ENCODE measurements at places on chromosomes 4 and X. TPM values are rescaled to one million over a fixed set of nuclear protein-coding genes. Genes with fewer than 3 reads are reported as not detected.

- DNase-seq, result no peak
These were observed 63.9 kb downstream of the FHDC1 start for GRCh38 chr4:153000076-153000420.

DNA sequence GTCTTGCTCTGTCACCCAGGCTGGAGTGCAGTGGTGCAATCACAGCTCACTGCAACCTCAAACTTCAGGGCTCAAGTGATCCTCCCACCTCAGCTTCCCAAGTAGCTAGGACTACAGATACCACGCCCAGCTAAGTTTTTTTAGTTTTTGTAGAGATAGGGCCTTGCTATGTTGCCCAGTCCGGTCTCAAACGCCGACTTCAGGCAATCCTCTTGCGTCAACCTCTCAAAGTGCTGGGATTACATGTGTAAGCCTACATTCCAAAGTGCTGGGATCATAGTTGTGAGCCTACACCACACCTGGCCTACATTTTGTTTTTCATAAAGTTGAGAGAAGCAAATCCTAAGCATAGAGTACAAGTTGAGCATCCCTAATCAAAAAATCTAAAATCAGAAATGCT is 42.2 kb downstream of the SMARCA5 start:
- no peak for DNase-seq

- no peak for DNase-seq
These were observed 30.3 kb downstream of the DAPP1 start for GRCh38 chr4:99846891-99847290.

DNA sequence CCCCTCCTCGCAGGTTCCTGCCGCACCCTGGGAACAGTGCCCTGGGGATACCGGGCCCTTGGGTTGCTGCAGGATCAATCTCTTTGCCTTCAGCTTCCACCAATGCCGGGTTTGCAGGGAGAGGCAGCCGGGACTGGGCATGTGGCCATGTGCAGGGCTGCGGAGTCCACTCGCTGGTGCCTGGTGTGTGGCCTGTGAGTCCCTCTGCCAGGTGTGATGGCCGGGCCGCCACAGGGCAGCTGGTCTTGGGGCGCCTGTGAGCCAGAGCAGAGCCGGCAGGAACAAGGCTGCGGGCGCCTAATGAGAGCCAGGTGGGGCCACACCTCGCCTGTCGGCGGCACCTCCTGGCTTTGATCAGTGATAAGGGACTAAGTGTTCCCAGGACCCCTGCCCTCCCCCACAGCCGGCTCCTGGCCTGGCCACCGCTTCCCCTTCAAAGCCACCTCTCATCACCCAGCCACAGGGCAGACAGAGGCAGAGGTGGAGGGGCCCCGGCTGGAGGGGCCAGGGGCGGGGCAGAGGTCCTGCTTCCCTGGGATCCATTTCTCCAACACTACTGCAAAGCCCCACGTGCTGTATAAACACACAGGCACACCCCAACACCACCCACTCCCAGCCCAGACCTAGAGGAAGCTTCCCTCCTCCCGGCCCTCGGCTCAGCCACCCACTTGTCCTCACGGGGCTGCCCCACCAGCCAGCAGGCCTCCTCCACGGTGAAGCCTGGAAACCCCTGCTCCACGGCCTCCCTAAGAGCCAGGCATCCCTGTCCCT is 132.7 kb downstream of the CPZ start:
- DNase-seq, result no peak

- DNase-seq, result no peak
These were observed 40.1 kb upstream of the KLHL34 start for GRCh38 chrX:21698272-21698671.

TBX22 gene
- not detected for total RNA-seq

MPP1 gene
- total RNA-seq, result 10.3 TPM

ODAPH gene
- total RNA-seq, result 0.87 TPM

GAGE12G gene
- not detected for total RNA-seq

Data from epithelial cell of proximal tubule (primary cell).